ENCODE measurements at places on chromosomes 3 and 15.

DNA sequence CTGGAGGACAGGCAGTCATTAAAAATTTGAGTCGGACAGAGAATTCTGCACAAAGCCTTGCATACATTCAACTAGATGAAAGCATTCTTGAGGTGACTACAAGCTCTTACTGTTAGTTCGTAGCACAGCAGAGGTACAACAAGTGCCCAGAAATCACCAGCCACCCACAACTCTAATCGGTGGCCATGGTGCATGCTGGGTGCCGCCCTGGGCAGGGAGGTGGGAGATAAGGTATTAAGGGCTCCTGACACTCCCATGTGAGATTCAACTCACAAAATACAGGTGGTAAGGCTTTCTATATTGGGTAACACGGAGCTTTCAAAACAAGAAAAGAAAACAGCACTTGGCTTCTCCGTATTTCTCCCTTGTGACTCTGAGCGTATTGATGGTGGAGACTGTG, 66.0 kb downstream of the MEIS2 start:
- DNase-seq = no peak

DNA sequence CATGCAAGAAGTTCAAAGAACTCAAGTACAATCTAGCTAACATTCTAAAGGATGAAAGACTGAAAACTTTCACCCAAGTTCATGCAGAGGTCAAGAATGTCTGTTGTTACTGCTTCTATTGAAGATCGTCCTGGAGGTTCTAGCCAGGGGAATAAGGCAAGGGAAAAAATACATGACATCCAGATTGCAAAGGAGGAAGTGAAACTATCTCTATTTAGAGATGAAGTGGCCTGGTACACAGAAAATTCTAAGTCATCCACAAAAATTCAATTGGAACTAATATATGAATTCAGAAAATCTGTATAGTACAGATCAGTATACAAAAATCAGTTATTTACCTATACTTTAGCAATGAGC, 693.0 kb downstream of the NR2F2 start:
- no peak for DNase-seq

DNA sequence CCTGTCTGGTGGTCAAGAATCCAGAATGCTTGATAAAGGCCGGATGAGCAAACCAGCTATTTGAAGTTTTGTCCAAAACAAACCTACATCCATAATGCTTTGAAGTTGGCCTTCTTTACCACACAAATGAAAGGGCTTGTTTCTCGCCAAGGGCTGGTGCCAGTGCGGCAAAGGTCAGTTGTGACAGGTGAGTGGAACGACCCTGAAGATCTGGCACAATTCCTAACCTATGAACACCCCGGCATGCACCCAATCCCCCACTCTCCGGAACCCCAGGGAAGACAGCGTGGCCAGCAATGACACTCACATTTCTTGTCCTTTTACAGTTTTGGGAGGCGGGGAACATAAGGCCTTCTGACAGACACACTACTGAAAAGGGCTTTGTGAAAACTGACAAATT, 90.6 kb downstream of the ATP10A start:
- DNase-seq = no peak

GRCh38 chr3:172102123-172102882, 62.9 kb downstream of the FNDC3B start:
- peak; percentile 2 for DNase-seq

- DNase-seq = no peak
Observed at GRCh38 chr3:196987022-196987421, 18.4 kb upstream of the PIGZ start.

DNA sequence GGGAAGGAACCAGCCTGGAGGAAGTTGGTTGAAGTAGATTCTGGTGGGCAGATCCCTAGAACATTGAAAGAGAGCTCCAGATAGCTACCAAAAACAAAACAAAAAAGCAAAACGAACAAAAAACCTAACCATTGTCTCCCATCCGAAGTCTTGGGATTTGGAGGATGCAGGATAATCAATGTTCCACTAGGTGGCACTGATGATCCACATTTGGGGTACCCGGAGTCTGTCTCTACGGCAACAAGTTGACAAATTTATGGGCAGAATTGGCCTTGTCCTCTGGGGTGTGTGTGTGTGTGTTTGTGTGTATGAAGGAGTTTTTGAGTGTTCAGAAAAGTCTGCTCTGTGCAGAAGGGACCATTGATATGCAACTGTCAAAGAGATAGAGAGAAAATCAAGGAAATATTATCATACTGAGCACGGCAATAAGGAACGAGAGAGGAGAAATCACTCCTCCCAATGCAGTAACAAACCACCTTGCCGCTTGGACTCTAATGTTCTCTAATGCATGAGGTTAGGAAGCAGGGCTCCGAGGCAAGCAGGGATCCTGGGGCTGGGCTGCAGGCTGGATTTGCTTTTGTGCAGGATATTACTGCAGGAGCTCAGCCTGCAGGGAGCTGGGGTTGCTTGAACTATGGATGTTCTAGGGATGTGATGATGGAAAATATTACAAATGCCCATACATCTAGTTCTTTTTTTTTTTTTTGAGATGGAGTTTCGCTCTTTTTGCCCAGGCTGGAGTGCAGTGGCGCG, 59.8 kb upstream of the KLHL25 start:
- DNase-seq = peak; percentile 25

DNA sequence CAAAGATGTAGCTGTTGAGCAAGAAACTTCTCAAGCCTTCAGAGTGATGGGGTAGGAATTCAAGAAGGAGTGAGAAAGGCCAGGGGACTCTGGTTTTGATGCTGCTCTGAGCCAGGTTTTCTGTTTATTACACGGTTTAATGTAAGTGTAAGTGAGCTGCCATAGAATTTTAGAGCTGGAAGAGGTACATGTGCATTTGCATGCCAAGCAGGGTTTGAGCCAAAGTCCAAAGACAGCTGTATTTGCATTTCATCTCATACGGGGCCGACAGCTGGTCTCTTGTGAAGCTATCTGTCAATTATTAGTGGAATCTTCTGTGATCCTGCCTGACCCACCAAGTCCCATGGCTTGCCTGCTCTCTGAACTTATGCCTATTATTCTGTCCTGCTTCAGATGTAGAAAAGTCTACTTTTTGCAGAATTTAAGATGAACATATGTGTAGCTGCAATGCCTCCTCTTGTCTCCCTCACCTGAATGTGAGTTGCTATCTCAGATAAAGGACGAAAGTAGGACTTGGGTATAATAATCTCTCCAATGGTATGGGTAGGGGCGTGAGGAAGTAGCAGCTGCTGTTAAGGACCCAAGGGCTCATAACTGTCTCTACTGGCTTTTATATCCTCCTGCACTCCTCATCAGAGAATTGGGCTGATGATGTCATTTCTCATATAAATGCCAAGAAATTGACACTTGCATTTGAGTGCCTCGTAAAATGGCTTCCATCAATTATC, 160.0 kb downstream of the SQOR start:
- no peak for DNase-seq

GRCh38 chr3:9110316-9110715, 139.1 kb downstream of the SRGAP3 start:
- DNase-seq = no peak

- DNase-seq = no peak
Observed at GRCh38 chr15:83300826-83301225, 16.4 kb upstream of the BNC1 start.

DNA sequence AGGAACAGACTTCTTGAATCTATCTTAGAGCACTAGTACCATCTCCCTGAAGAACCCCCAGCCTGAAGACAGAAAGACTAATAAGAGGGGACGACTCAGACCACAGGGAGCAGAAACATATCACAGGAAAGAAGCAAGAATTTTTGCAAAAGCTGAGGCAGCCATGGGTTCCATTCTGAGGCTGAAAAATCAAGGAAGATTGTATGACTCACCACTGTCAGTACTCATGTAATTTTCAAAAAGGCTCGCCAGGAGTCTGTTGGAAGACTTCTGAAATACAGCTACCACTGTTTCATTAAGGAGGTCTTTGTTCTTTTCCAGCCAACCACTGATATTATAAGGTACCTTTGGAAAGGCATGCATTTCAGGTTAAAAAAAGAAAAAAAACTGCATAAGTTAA, 47.5 kb downstream of the MYH15 start:
- DNase-seq = no peak

- no peak for DNase-seq
Observed at GRCh38 chr15:30953731-30954378, 37.6 kb downstream of the MTMR10 start.

DNA sequence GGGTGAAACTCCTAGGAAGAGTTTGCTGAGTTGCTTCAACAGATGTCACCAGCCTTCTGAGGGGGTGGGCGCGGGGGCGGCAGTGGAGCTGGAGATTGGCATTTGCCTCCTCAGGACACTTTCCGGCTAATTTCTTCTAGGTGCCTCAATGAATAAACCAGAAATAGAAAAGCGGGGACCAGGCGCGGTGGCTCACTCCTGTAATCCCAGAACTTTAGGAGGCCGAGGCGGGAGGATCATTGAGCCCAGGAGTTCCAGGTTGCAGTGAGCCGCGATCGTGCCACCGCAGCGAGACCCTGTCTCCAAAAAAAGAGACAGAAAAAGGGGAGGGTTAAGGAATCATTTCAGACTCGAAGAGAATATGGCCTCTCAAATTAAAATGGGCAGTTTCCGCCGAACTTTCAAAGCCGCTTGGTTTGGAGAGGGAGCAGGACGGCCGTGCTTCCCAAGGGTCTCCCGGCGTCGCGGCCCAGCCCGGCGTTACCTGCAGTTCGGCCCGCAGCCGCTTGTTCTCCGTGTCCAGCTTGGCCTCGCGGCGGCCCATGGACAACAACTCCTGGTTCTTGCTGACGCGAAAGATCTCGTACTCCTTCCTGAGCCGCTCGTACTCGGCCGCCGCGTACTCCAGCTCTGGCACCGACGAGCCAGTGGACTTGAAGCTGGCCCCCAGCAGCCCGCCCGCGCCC, 587 bp downstream of the NPHP3 start:
- peak; percentile 46 for DNase-seq

DNA sequence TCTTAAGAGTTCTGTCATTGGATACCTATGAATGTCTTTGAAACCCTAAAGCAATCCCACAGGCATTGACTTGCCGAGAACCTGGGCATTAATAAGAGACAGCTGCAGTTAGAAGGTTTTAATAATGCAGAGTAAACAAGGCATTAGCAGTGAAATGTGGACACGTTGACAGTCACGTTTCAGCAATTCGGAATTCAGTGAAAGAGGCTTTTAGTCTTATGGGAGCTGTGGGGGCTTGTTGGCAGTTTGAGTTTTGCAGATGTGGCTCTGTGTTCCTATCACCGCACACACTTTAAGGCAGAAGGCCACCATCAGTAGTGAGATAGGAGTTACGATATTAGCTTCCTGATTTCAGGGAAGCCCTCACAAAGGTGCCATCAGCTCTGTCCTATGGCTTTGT, 145.2 kb upstream of the NUDT16 start:
- no peak for DNase-seq

DNA sequence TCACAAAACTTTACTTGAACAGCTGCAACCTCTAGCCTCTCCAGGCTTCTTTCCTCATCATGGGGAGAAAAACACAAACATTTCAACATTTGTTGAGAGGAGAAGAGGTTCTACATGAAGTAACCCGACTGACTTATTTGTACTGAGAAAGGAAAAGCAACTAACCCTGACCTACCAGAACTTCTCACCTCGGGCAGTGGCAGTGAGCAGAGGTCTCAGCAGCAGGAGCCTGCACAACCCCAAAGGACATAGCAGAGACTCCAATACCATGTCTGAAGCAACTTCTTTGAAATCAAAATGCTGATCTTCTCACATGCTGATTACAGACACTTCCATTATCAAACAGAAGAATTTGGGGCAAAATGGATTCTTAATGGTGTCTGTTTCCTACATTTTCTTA, 1085.6 kb upstream of the CFAP20DC start:
- DNase-seq = no peak

DNA sequence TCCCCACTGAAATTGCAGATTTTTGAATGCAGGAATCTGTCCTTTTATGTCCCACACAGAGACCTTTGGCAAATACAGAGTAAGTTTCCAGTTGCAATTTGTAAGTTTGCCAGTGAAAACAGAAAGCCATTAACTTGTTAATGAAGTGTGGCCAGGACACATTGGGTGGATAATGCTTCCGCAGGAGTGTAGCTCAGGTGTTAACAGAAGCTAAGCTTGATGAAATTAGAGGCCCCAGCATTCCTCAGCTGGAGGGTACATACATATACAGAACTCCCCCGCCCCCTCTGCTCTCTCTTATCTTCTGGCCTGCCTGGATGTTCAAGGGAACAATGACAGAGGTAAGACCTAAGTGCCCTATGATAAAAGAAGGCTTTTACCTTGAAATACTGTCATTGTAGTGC, 8.1 kb upstream of the LRRC2 start:
- DNase-seq = no peak

DNA sequence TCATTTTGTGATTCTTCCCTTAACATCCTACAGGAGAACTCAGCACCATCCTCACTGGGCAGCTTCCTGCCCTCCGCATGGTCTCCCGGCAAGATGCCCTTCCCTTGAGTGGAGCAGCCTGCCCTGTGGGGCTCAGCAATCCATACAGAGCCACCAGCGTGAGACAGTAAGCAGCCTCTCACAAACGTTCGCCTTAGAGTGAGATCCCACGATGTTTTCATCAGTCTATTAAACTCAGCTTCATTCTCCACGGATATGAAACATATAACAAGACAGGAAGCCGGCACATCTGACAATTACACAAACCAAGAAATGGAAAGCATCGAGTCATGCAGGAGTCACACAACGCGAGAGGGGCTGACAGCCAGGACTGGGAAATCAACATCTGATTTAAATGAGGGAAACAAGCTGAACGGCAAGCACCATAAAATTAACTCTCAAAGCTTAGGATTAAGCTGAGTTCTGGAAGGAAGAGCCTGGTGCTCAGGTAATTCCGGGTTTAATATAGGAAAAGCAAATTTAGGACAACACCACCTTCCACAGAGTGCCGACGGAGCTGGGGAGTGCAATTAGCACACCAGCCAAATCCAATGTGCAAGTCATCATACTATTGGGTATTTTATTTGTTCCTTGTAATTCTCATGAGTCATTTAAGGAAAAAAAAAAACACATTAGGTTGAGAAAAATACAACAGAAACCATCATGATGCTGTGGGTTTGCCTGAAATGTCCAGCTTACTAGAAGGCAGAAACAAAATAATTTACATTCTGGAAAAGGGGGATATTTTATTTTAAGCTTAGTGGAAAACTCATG, 272.0 kb downstream of the OCA2 start:
- DNase-seq = no peak

DNA sequence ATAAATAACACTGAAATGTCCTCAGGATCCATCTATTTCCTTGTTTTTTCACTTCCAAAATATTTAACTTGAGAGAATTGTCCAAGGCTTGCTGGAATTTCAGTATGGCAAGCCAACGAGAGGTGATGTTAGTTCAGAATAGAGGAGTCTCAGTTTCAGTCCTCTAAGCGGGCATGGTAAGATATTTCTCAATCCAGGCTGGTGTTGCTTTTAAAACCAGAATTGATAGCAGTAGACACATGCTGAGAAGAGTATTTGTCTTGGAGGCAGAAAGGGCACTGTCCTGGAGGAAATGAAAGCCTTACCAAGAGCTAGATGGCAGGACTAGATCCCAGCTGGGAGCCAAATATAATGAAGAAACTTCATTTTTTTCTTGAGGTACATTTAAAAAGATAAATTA, 23.1 kb downstream of the PHLDB2 start:
- DNase-seq = no peak

All from effector CD8-positive, alpha-beta T cell (primary cell).